ENCODE measurements at places on chromosomes 3 and 15.
A peak's percentile ranks its signal among the peaks of the same experiment; 100 is the strongest.

DNA sequence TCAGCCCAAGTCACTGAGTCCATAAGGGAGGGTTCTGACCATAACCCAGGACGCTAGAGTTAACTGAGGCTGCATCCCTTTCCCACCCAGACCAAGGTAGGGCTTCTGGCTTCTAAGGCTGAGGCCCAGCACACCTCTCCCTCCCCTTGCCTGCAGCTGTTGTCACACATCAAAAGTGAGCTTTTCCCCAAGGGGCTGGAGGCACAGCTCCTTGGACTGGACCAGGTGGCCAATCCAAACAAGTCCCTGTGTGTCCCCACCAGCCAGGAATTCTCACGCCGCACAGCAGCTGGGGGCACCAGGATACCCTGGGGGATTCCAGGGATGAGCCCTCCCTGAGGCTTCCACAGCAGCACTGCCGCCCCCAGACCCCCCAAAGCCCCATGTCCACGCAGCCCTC lies 22.3 kb upstream of the ISLR2 start:
- no peak for DNase-seq

GRCh38 chr3:198090795-198091332 lies 130.8 kb downstream of the LMLN start:
- DNase-seq = no peak

GRCh38 chr3:123353850-123354233 lies 95.0 kb downstream of the ADCY5 start:
- DNase-seq = no peak

DNA sequence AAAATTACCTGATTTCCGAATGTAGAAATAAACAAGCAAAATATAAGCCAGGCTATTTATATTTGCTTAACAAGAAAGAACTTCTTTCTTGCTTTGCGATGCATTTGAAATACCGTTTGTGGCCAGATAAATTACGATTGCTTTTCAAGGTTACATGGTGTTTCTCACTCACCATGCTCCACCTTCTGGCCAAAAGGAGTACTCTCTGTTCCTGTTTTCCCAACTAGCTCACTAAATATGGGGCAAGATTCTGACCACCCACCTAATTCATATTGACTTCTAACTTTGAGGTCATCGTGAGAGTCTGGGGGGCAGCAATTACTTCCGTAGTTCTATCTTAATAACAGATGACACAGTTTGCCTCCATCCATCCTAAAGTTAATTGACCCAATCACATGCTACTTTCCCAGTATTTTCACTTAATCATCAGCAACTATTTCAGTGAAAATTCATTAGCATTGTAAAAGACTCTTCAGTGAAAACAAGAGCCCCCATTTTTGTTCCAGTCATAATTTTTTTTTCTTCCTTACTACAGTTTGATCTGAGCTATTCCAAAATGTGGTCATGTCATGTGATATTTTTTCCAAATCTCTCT lies 25.9 kb downstream of the ACP3 start:
- peak; percentile 43 for DNase-seq

DNA sequence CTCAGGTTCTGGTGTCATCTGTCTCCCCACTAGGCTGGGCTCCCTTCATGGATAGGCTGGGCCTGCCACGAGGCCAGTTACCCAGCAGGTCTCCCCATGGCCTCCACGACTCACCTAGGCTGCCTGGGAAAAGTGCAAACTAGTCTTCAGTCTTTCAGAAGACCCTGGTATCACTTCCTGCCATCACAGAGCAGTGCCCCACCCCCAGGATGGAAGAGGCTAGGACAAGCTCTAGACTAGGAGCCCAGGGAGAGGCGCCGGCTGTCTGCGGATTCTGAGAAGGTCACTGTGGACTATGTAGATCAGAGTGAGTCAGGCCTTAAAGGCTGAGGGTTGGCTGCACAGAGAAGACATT lies 63.7 kb downstream of the CORO2B start:
- peak; percentile 13 for DNase-seq

- DNase-seq = no peak
Observed at GRCh38 chr3:23952646-23953045, 7.6 kb downstream of the NR1D2 start.

DNA sequence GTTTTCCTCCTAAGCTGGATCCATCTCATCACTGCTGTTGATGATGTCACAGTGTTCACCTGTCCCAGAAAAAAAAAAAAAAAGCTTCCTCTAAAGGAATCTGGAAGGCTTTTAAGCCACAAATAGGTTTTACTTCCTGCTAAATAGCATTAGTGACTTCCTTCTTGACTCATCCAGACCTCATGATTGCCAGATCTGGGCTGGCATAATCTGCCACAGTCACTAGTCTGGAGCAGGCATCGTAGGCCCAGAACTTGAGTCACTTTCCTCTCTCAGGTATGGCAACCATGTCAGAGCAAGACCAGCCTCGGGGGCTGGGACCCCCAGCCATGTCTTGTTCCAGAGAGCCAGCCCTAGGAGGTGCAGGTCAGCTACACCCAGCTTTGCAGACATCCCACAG lies 266.5 kb upstream of the CADM2 start:
- DNase-seq = no peak

DNA sequence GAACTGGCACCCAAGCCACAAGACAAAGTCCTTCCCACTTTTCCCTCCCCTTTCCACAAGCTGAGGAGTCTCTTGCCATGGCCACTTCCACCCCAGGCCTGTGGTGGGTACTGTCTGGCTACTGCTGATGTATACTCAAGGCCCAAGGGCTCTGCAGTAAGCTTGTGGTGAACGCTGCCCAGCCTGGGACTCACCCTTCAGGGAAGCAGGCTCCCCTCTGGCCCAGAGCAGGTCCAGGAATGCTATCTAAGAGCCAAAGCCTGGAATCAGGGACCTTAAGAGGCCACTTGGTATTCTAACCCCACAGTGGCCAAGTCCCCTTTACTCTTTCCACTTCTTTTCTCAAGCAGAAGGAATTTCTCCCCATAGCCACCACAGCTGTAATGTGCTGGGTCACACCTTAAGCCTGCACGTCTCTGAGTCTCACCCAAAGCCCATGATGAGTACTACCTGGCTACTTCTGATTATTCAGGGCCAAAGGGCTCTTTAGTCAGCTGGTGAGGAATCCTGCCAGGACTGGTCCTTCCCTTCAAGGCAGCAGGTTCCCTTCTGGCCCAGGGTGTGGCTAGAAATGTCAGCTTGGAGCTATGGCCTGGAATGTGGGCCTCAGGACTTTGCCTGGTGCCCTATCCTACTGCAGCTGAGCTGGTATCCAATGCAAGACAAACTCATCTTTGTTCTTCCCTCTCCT lies 4.0 kb downstream of the PATL2 start:
- DNase-seq = no peak

DNA sequence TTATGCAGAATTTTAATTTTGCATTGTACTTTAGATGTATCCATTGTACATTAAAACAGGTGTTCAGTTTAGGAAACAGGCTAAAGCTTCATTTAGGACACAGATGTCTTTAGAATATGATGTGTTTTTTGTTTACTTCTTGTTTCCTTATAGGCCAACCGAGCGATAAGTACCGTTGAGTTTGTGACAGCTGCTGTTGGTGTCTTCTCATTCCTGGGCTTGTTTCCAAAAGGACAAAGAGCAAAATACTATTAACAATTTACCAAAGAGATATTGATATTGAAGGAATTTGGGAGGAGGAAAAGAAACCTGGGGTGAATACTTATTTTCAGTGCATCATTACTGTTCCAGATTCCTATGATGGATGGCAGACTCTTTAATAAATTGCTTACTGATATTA lies 29.4 kb downstream of the PLAAT1 start:
- DNase-seq = no peak

GRCh38 chr15:60529332-60529731 lies 50.4 kb upstream of the ICE2 start:
- DNase-seq = no peak

GRCh38 chr3:183317271-183317670 lies 64.2 kb downstream of the B3GNT5 start:
- DNase-seq = no peak

All from left hindlimb (tissue), 1 donor.